ENCODE measurements at places on chromosomes 4 and X.
A peak's percentile ranks its signal among the peaks of the same experiment; 100 is the strongest.

GRCh38 chr4:5758741-5759140 is 47.7 kb downstream of the EVC start:
- H3K36me3 ChIP-seq: peaks cover 39% of the 10 kb centered on the region
- no peak overlapping the region for H3K4me3 ChIP-seq
- no peak overlapping the region for H3K27ac ChIP-seq
- DNase-seq: no peak

DNA sequence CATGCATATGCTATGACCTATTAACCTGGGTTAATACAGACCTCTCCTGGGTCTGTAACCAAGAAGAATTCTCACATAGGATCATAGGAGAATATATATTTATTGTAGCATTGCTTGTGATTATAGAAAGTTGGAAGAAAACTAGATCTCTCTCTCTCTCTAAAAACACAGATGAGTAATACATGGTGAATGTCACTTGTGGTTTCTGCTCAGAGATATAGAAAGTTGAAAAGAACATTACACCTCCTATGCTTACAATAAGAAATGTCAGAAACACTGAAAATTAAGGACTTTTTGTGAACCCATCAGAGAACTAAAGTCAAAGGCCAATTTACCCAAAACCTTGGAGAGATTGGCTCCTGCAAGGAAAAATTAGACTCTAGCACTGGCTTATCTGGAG is 1389.5 kb downstream of the FAM133A start:
- no peaks in the 10 kb centered on the region for H3K27me3 ChIP-seq
- no peak for DNase-seq
- H3K4me1 ChIP-seq: no peaks in the 10 kb centered on the region
- H3K4me3 ChIP-seq: no peak overlapping the region

DNA sequence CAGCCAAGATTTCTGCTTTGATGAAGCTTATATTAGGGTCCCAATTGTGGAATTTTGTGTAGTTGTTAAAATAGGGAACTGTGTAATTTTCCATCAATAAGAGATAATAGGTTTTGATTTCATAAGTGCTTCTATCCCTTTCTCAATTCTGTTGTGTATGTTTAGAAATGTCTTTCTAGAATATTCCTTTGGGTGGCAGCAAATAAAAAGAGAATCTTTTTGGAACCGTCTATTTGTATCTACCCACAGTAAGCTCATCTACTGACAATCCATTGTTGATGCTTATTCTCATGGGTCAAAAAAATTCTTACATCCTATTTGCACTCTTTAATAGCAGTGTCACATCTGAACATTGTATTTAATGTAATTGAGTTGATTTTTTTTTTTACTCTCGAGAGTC is 61.7 kb downstream of the TMA16 start:
- peaks cover 41% of the 10 kb centered on the region for H3K4me1 ChIP-seq
- H3K4me3 ChIP-seq: no peak overlapping the region
- no peak for DNase-seq
- H3K27me3 ChIP-seq: no peaks in the 10 kb centered on the region
- no peaks in the 10 kb centered on the region for H3K36me3 ChIP-seq

DNA sequence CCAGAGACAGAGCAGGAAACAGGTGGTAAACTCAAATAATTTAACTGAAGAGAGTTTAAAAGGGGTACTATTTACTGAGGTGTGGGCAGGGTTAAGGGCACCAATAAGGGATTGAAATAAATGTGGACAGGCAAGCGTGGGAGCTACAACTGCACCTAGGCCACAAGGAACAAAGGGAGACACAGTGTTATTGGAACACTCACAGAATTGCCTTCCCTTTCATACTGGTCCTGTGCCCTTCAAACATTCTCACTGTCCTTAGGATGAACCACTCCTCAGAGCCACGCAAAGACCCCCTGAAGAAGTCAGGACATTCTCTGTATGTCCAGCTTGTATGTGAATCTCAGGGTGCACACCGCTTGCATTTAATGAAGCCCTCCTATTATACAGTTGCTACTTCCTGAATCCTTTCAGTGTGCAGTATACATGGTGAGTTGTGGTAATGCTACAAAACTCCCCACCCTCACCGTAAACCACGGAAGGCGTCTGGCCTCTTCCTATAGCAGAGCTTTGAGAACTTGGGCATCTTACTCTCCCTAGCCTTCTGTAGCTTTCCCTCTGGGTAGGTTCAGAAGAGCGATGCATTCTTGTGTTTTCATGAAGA is 9.6 kb upstream of the MRPL1 start:
- DNase-seq: no peak
- H3K4me1 ChIP-seq: peaks cover 7% of the 10 kb centered on the region

GRCh38 chrX:97471071-97471470 is 587.4 kb downstream of the RPA4 start:
- no peak overlapping the region for H3K4me3 ChIP-seq
- no peak for DNase-seq
- H3K27ac ChIP-seq: no peak overlapping the region

GRCh38 chr4:127574643-127575042 is 58.1 kb upstream of the INTU start:
- no peaks in the 10 kb centered on the region for H3K36me3 ChIP-seq
- H3K27ac ChIP-seq: no peak overlapping the region
- H3K4me3 ChIP-seq: no peak overlapping the region
- DNase-seq: no peak

- DNase-seq: peak; percentile 52
- peak overlapping the region; percentile 59 for H3K4me3 ChIP-seq
- no peaks in the 10 kb centered on the region for H3K27me3 ChIP-seq
- H3K27ac ChIP-seq: peak overlapping the region; percentile 99
Observed at GRCh38 chrX:153926858-153927671, 1.0 kb upstream of the ARHGAP4 start.

- no peaks in the 10 kb centered on the region for H3K4me1 ChIP-seq
- no peaks in the 10 kb centered on the region for H3K36me3 ChIP-seq
- H3K4me3 ChIP-seq: no peak overlapping the region
Observed at GRCh38 chr4:64156253-64156652, 253.0 kb downstream of the TECRL start.

DNA sequence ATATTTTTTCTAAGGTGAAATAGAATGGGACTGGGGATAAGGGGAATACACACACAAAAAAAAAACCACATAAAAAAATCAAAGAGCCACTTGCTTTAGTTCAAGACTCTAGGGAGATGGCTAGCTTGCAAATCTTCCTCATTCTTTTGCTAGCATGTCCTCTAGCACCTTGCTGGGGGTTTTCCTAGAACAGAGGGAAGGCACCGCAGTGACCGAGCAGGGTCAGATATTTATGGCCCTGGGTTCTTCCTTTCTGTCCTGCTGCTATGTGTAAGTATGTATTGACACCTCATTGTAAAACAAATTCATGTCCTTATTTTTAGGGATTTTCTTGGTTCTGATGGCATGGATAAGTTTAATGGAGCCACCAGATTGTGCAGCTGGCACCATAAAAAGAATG is 81.2 kb downstream of the SHISA3 start:
- no peaks in the 10 kb centered on the region for H3K36me3 ChIP-seq
- no peaks in the 10 kb centered on the region for H3K4me1 ChIP-seq
- DNase-seq: no peak
- H3K4me3 ChIP-seq: no peak overlapping the region
- H3K27ac ChIP-seq: no peak overlapping the region

- no peak for DNase-seq
- peaks cover 7% of the 10 kb centered on the region for H3K27me3 ChIP-seq
- no peak overlapping the region for H3K27ac ChIP-seq
- no peak overlapping the region for H3K4me3 ChIP-seq
Observed at GRCh38 chr4:15888515-15888914, 50.0 kb downstream of the FGFBP1 start.

GRCh38 chr4:85457752-85458467 is 17.0 kb upstream of the ARHGAP24 start:
- H3K27me3 ChIP-seq: no peaks in the 10 kb centered on the region
- no peaks in the 10 kb centered on the region for H3K36me3 ChIP-seq
- H3K27ac ChIP-seq: no peak overlapping the region
- H3K4me1 ChIP-seq: peaks cover 12% of the 10 kb centered on the region
- no peak for DNase-seq

DNA sequence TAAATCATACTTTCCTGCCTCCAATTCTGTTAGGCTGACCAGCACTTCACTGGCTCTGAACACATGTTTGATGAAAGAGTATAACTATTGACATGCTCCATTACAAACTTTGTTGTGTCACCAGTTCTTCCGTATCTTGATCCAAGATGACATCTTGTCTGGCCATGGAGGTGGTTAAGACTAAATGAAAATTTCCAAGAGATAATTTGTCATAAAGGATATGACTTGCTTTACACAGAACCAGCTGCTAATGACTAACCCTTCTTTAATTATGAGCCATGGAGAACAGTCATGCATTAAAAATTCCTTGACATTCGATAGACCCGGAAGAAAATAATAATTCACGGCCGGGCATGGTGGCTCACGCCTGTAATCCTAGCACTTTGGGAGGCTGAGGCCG is 17.7 kb upstream of the N4BP2 start:
- no peak overlapping the region for H3K4me3 ChIP-seq
- DNase-seq: no peak
- H3K27ac ChIP-seq: no peak overlapping the region

DNA sequence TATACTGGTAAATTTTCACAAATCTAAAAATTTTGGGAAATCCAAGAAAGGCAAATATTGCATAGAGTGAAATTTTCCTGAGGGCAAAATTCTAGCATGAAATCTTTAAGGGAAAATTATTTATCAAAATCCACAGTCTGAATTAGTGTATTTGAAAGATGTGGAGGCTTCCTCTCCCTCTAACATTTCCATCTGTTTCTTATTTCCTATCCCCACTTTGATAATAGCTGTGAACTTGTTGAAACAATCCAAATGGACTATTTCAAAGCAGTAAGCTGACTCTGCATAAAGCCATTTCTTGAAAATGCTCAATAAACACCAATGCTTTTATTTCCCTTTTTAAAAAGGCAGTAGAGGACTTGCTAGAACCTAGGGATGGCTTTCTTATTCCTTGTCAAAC is 107.3 kb upstream of the PABPC4L start:
- no peaks in the 10 kb centered on the region for H3K27me3 ChIP-seq
- no peaks in the 10 kb centered on the region for H3K4me1 ChIP-seq
- H3K4me3 ChIP-seq: no peak overlapping the region
- no peak for DNase-seq

DNA sequence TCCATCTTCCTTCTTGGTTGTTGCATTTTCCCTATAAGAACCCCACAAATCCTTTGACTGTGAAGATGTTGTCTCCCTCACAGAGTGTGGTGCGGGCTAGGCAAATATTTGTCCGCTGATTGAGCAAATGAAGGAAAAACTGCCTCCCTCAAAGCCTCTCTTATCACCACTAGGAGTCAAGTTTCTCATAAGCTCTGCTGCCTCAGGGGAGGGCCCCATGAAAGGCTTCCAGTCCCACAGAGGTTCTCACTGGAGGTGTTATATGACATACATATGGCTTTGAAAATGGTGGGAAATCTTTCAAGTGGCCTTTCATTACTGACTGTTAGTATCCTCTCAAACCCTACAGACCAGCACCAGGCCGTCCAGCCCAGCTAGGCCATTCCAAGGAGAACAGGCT is 9.3 kb downstream of the VGLL1 start:
- H3K36me3 ChIP-seq: no peaks in the 10 kb centered on the region
- H3K27me3 ChIP-seq: no peaks in the 10 kb centered on the region
- no peak overlapping the region for H3K4me3 ChIP-seq
- H3K4me1 ChIP-seq: no peaks in the 10 kb centered on the region
- DNase-seq: no peak

GRCh38 chr4:3066836-3067400 is 7.4 kb downstream of the HTT-AS start:
- H3K4me1 ChIP-seq: no peaks in the 10 kb centered on the region
- H3K27me3 ChIP-seq: no peaks in the 10 kb centered on the region
- no peak overlapping the region for H3K27ac ChIP-seq
- H3K36me3 ChIP-seq: no peaks in the 10 kb centered on the region

DNA sequence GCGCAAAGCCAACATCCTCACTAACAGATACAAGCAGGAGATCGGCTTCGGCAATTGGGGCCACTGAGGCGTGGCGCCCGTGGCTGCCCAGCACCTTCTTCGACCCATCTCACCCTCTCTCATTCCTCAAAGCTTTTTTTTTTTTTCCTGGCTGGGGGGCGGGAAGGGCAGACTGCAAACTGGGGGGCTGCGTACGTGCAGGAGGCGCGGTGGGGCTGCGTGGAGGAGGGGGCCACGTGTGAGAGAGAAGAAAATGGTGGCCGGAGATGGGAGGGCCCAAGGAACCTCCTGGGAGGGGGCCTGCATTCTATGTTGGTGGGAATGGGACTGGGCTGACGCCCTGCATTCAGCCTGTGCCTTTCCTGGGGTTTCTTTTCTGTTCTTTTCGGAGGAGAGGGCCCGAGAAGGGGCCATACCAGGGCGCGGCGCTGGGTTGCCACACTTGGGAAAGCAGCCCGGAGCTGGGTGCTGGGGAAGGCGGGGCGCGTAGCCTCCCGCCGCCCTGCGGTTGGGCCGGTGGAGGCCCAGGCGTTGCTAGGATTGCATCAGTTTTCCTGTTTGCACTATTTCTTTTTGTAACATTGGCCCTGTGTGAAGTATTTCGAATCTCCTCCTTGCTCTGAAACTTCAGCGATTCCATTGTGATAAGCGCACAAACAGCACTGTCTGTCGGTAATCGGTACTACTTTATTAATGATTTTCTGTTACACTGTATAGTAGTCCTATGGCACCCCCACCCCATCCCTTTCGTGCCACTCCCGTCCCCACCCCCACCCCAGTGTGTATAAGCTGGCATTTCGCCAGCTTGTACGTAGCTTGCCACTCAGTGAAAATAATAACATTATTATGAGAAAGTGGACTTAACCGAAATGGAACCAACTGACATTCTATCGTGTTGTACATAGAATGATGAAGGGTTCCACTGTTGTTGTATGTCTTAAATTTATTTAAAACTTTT is 4.5 kb downstream of the MID1IP1 start:
- H3K27me3 ChIP-seq: no peaks in the 10 kb centered on the region
- peak; percentile 68 for DNase-seq
- peak overlapping the region; percentile 73 for H3K4me3 ChIP-seq
- H3K27ac ChIP-seq: peak overlapping the region; percentile 91
- H3K4me1 ChIP-seq: peaks cover 26% of the 10 kb centered on the region

DNA sequence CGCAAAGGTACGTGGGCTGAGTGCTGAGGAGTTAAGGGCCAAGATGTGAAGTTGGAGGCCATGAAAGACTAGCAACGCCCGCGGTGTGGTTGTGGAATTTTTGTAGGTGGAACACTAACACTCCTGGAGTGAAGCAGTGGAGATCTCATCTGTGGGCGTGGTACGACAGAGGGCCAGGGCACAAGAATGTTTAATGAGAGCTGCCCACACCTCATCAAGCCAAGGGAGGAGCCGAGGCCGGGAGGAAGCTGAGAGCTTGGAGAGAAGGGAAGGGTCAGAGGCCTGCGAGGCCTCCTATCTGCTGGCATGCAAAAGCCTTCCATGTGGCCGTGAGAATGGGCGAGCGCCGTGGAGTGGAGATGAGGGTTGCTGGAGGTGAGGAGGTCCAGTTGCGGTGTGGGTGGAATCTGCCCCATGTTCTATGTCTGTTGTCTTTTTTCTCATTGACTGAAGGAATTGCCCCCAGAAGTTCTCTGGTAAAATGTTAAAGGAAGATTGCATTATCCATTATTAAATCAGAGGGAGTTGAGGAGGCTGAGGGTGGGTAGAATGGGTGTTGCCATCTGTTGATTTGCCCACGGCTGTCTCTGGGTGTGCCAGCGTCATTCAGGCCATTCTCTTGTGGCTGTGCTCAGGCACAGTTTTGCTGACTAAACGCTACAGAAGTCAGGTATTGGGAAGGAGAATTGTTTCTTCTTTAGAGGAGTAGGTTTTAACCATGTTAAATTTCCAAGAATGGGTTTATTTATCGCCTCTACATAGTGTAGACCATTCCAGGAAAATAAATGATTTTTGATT is 19.8 kb downstream of the SNX25 start:
- peaks cover 14% of the 10 kb centered on the region for H3K4me1 ChIP-seq
- H3K4me3 ChIP-seq: no peak overlapping the region
- no peak for DNase-seq
- no peaks in the 10 kb centered on the region for H3K27me3 ChIP-seq
- no peaks in the 10 kb centered on the region for H3K36me3 ChIP-seq
- H3K27ac ChIP-seq: no peak overlapping the region
